ENCODE measurements at places on chromosomes 5 and 9.

GRCh38 chr5:142826741-142827492 is 56.7 kb downstream of the ARHGAP26 start:
- peak; percentile 76 for DNase-seq

- peak; percentile 9 for DNase-seq
Observed at GRCh38 chr5:95284572-95285408, at the start of gene MCTP1. Gene MCTP1 (minus strand): TSS chr5:95285094.

DNA sequence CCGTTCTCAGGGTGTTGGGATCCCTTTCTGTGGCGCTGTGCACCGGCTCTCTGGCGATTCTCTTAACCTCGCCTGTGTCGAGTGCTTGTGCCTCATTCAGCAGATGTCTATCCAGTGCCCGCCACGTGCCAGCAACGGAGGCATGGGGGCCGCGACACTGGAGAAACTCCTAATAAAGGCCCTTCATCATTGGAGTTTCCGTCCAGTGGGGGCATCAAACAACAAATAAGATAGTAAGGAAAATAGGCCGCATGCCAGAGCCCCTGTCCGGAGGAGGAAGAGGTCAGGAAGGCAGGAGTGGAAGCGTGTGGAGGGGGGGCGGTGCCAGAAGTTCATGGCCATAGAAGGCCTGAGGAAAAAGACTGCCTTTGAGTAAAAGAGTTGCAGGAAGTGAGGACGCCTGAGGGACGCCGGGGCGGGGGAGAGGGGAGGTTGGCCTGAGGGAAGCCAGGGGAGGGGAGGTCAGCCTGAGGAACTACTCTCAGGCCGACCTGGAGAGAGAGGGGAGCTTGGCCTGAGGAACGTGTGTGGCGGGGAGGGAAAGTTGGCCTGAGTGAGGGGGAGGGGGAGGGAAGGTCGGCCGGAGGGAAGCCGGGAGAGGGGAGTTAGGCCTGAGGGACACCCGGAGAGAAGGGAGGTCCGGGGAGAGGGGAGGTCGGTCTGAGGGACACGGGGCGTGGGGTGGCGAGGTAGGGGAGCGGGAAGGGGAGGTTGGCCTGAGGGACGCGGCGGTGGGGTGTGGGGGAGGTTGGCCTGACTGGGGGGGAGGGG is 82.2 kb downstream of the CACNA1B start:
- no peak for DNase-seq

- no peak for DNase-seq
Observed at GRCh38 chr5:126794157-126794828, 17.4 kb downstream of the LMNB1 start.

GRCh38 chr5:42991404-42992087 is 48.6 kb downstream of the ANXA2R start:
- DNase-seq = peak; percentile 19

DNA sequence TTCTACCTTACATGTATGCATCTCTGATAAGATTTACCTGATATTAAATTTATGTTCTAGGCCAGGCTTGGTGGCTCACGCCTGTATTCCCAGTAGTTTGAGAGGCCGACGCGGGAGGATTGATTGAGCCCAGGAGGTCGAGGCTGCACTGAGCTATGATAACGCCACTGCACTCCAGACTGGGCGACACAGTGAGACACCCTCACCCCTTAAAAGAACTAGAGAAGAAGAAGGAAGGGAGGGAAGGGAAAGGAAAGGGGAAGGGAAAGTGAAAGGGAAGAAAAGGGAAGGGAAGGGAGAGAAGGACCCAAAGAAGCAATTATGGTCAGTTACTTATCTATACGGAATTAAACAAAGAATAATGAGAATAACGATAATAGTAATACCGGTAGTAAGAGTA is 1.2 kb upstream of the RFK start:
- no peak for DNase-seq

- no peak for DNase-seq
Observed at GRCh38 chr9:117826837-117827236, 122.6 kb downstream of the TLR4 start.

GRCh38 chr9:80285326-80285725 is 713.6 kb downstream of the TLE4 start:
- peak; percentile 11 for DNase-seq

- peak; percentile 21 for DNase-seq
Observed at GRCh38 chr5:142012186-142012785, 541 bp downstream of the GNPDA1 start.

GRCh38 chr9:126595982-126596381 is 17.7 kb upstream of the LMX1B start:
- DNase-seq = no peak

- peak; percentile 88 for DNase-seq
Observed at GRCh38 chr9:87213948-87214347, 266.6 kb upstream of the GAS1 start.

- DNase-seq = no peak
Observed at GRCh38 chr5:139468421-139468931, 2.3 kb upstream of the SMIM33 start.

DNA sequence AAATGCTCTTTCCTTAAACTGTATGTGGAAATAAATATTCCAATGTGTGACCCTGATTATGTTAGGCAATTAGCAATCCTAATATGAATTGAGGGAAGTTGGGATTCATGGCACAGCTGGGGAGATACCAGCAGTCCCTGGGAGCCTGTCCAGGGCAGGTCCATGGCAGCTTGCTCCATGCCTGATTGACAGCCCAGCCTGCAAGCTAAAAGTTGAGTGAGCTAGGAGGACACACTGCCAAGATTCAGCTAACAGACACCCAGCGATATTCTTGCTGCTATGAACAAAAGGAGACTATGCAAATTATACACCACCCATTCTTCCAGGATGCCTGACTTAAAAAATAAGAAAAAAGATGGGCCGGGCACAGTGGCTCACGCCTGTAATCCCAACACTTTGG is 6.2 kb downstream of the TGFBI start:
- DNase-seq = no peak

GRCh38 chr9:113875459-113876150 is 504 bp upstream of the ZNF618 start:
- DNase-seq = peak; percentile 54

DNA sequence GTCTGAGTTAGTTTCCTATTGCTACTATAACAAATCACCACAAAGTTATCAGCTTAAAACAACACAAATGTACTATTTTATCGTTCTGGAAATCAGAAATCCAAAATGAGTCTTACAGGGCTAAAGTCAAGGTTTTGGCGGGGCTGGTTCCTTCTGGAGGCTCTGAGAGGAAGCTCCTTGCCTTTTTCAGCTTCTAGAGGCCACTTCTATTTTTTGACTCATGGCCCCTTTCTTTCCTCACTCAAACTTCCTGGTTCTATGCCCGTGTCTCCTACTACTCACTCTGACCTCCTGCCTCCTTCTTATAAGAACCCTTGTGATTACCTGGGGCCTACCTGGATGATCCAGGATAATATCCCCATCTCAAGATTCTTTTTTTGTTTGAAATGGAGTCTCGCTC is 48.2 kb downstream of the GABBR2 start:
- no peak for DNase-seq

GRCh38 chr9:91898451-91899218 is 51.4 kb downstream of the ROR2 start:
- peak; percentile 34 for DNase-seq

GRCh38 chr5:76000582-76000981 is 82.6 kb upstream of the SV2C start:
- DNase-seq = no peak

DNA sequence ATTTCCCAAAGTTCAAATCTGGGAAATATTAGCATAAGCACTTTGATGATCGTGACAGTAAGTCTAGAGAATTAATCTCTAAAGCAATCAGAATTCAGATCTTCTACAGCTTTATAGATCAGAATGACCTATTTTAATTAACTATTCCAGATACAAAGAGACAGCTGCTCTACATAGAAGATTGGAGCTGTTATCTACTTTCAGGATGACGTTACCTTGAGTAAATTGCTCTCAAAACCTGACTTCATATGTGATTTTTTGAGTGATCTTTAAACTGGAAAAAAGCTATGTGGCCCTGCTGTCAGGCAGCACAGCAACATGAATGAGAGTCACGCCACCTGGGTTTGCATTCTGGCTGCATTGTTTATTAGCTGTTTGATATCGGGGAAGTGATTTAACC is 259.9 kb upstream of the CDH6 start:
- DNase-seq = no peak

DNA sequence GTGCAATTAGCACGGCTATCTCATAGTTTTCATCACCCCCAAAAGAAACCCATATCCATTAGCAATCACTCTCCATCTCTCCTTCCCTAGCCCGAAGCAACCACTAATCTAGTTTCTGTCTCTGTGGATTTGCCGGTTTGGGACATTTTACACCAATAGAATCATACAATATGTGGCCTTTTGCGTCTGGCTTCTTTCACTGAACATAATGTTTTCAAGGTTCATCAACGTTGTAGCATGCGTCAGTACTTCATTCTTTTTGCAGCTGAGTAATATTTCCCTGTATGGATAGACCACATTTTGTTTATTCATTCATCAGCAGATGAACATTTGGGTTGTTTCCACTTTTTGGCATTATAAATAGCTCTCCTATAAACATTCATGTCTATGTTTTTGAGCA is 75.4 kb upstream of the TBC1D2 start:
- peak; percentile 72 for DNase-seq

DNA sequence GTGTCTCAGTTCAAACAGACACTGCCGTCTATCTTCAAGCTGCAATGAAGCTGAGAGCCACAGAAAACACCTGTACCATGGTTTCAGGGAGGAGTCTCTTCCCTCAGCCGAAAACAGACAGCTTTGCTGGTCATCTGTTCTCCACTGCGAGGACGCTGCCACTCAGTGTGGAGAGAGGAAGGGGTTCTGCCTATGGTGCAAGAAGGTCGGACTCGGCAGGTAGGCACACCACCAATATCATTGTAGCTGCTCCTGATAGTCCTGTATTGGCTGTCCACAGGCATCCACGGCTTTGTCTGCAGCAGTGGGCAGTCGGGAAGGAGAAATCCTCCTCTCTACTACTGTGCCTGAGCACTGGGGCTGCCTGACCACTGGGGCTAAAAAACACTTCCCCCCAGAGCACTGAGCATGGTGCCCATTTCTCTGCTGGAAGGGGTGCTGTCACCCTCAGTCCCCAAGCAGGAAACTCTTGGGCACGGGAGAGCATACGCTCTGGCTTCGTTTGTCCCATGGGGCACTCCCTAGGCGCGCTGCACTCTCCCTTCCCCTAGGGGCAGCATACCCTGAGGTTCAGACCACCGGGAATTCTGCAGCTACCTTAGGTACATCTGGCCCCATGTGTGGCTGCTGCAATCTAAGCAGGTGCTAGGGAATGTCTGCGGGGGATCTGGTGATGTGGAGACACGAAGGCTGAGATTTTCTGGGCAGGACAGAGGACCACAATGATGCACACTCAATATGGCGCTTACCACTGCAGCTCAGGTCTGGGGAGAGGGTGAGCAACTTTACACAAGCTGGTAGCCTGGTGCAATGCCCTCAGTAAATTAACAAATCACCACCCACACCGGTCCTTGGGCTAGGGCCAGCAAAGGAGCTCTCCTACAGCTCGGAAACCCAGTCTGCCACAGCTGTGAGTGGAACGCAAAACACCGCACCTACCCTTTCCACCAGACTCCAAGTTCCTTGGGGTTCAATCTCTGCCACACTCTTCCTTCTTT is 880.9 kb upstream of the SEMA6A start:
- no peak for DNase-seq

GRCh38 chr5:87002485-87002884 is 265.2 kb upstream of the RASA1 start:
- no peak for DNase-seq

DNA sequence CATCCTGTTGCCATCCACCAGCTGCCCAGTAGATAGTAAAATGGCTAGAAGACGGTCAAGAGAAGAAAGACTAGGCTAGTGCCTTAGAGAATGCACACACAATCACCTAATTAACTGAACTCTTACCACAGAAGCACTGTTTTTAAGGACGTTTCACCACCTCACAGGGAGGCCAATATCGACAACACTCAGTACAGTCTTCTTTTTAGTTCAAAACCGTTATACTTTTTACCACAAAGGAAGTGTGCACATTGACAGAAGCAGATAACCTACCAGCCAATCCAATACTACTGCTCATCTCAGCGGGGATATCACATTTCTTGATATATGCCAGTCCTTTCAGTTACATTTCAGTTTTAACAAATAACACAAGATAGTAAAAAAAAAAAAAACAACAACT is 122.3 kb downstream of the GNAQ start:
- DNase-seq = no peak

DNA sequence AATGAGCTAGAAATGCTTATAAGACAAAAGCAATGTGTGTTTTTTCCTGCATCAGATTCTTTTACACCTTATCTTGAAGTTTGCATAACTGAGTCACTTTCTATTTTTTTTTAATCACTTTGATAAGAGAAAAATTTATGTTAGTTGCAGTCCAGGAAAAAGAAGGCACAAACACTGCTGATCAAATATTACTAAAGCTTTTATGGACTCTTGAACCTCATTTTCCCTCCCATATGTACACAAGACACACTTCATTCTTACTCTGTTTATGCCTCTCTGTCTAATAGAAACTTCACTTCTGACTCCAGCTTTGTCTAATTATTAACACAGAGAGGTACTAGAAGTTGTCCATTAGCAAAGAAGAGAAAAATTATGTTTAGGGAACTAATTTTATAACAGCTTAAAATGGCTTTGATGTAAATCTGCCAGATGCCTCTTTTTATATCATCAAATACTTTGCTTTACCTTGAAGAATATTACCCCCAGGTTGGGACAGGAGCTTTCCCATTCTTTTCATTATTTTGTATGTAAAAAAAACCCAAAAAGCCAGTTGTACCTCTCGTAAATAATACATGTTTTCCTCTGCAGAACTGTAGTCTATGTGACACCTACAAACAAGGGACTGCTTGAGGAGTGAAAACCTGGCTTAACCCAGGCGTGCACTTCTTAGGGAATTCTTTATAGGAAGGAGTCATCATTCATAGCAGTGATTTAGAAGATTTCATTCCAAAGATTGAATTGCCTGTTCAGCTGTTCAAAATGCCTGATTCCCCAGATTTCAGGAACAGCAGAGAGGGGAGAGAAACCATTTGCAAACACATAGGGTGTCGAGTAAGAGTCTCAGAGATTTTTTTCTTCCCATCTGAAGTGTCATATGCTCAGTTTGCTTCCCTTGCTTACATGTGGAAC is 72.6 kb downstream of the DAPK1 start:
- no peak for DNase-seq
